CD4-positive, alpha-beta T cell treated with Interleukin-21 for 1 hour (primary cell): ENCODE measurements at places on chromosomes 6 and 20.

DNA sequence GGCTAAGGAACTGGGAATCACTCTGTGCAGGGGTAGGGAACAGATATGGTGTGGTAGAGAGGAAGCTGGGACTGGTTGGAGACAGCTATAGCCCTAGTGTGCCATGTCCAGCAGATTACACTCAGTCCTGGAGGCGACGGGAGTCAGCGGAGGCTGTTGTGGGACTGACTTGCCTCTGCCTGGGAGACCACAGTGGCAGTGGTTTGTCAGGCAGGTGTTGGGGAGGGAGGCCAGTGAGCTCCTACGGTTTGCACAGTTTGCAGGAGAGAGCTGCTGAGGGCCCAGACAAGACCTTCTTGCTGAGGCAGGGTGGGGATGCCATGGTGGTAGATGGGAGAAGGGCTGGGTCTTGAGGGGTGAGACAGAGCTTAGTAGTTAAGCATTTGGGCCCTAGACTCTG is 4.9 kb downstream of the PLCG1 start:
- DNase-seq: no peak

- DNase-seq: no peak
Observed at GRCh38 chr6:153160221-153160620, 29.1 kb upstream of the RGS17 start.

GRCh38 chr6:160173806-160174527 is 52.4 kb downstream of the SLC22A1 start:
- DNase-seq: no peak

GRCh38 chr6:146388736-146389364 is 154.8 kb upstream of the RAB32 start:
- DNase-seq: no peak

DNA sequence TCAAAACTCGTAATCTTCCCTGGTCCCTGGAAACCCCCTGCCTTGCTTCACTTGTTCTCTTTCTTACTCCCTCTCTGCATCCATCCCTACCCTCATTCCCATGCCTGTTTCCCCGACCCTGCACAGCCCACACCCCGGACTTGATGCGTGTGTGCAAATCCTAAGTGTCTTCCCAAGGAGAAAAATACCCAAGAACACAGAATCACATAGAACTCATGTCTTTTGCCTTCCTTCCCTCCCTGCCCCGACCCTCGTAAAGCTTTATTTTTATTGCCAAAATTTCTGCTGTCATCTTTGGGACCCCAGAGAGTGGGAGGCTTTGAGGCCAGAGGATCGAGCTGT is 169.6 kb upstream of the PMEPA1 start:
- no peak for DNase-seq

- no peak for DNase-seq
Observed at GRCh38 chr20:6559791-6560190, 207.7 kb upstream of the BMP2 start.

DNA sequence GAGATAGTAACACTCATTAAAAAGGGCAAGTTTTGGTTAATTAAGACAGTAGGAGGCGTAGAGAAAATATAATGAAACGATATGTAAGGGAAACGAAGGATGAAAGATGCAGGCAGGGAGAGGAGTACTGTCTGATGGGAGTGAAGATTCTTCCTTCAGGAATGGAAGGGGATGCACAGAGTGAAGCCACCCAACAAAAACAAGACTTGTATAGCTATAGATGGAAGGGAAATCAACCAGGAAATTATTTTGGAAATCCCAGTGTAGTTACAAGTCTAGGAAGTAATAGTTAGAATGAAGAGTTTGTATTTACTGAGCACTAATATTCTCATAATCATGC is 19.7 kb upstream of the HLA-DRB1 start:
- DNase-seq: no peak

DNA sequence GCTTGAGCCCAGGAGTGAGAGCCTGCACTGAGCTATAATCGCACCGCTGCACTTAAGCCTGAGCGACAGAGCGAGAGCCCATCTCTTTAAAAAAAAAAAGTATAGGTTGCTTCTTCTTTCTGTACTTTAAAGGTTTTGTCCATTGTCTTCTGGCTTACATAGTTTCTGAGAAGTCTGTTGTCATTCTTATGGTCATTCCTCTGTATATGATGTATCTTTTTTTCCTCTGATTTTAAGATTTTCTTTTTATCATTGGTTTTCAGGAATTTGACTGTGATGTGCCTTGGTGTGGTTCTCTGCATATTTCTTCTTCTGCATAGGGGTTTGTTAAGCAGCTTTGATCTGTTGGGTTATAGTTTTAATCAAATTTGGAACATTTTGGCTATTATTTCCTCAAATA is 29.1 kb downstream of the QRSL1 start:
- no peak for DNase-seq

DNA sequence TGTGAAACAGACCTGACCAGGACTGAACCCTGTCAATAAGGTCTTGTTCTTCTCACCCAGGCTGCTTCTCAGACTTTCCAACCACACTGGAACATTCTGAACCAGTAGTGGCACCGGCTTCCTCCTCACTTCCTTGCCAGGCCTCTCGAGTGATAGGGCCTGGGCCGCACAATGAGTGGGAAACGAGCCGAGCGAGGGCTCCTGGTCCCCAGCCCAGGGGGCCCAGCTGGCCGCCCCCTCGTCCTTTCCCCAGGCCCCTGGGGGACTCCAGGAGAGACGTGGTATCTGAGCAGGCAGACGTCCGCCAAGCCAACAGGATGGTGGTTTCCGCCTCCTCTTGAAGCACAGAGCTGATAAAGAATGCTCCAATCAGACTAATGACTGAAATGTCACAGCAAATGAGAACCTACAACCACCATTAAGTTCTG is 117.9 kb downstream of the GMDS start:
- peak; percentile 19 for DNase-seq

- peak; percentile 47 for DNase-seq
Observed at GRCh38 chr6:135030056-135030473, 24.6 kb downstream of the HBS1L start.

GRCh38 chr6:19554356-19555225 is 282.6 kb upstream of the ID4 start:
- DNase-seq: no peak

GRCh38 chr6:159438106-159438505 is 254.9 kb downstream of the SOD2 start:
- no peak for DNase-seq

- DNase-seq: no peak
Observed at GRCh38 chr6:16742116-16742515, 19.1 kb downstream of the ATXN1 start.
